ENCODE measurements at places on chromosomes 3 and 15.

DNA sequence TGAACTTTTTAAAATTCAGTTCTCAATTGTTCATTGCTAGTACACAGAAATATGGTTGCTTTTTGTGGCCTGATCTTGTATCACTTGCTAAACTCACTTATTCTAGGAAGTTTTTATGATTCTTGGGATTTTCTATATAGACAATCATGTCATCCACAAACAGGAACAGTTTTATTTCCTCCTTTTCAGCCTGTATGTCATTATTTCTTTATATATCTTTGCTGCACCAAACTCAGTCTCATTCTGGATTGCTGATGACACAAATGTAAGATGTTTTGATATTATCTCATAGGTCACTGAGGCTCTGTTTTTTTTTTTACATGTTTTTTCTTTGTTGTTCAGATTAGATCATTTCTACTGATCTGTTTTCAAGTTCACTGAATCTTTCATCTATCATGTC, 71.7 kb downstream of the TTBK2 start:
- no peak for DNase-seq

GRCh38 chr3:142337994-142338393, 109.8 kb downstream of the XRN1 start:
- no peak for DNase-seq

- DNase-seq, result no peak
Observed at GRCh38 chr3:173891272-173892100, 493.9 kb downstream of the NLGN1 start.

DNA sequence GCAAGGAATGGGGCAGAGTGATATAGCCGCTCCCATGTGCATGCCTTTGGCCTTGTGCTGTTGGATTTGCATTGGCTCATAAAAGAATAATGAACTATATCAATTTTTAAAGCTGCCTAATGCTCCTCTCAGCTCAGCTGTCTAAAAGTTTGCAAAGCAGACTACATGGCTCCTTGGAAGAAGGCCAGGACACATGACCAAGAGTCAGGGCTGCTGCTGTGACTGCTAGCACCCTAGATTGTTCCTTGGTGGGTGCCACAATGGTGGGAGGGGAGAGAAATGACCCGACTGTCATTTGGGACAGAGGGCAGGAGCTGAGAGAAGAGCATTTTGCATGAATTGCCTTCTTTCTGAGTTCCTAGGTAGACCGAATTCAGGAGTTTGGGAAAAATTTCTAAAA, 307.9 kb downstream of the PDCD6IP start:
- no peak for DNase-seq

DNA sequence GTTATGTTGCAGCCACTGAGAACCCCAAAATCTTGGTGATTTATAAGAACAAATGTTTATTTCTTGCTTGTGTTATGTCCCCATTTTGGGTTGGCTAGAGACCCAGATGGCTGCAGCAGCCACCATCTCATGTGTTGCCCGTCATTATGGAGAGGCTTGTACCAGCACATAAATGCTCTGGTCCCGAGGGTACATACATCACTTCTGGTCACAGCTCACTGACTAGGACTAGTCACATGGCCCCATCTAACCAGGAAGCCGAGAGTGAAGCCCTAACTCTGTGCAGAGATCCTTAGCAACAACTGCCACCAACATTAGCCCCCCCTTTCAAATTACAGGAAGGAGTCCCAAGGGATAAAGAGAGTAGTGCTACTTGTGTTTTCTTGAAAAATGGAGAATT, 25.5 kb upstream of the HACD2 start:
- DNase-seq, result no peak

GRCh38 chr15:36844534-36844998, 255.8 kb downstream of the MEIS2 start:
- peak; percentile 86 for DNase-seq

DNA sequence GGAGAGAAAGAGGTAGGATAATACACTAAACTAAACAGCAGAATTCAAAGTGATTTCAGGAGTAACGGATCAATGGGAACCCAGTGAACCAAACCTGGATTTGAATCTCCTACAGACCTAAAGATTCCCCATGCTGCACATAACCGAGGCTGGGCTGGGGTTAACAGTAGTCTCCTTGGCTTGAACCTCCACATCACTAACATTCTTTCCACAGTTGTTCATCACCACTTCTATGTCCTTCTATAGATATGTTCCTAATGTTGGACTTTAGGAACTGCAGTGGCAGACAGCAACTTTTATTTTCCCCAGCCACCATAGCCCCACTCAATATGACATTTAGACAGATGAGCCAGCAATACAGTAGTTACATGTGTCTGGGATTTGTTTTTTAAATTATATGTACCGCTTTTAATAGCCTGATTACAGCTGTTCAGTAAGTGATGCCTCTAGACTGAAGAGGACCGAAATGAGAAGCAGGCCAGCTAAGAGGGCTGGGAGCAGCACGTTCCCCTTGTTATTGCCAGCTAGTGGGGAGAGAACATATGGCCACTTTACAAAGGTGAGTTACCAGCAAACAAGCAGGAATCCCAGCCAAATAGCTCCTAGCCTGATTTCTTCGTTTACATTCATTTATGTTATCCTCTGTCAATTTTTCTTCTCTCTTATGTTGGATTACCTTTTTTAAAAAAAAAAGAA, 472.6 kb upstream of the CDIN1 start:
- DNase-seq, result peak; percentile 64

DNA sequence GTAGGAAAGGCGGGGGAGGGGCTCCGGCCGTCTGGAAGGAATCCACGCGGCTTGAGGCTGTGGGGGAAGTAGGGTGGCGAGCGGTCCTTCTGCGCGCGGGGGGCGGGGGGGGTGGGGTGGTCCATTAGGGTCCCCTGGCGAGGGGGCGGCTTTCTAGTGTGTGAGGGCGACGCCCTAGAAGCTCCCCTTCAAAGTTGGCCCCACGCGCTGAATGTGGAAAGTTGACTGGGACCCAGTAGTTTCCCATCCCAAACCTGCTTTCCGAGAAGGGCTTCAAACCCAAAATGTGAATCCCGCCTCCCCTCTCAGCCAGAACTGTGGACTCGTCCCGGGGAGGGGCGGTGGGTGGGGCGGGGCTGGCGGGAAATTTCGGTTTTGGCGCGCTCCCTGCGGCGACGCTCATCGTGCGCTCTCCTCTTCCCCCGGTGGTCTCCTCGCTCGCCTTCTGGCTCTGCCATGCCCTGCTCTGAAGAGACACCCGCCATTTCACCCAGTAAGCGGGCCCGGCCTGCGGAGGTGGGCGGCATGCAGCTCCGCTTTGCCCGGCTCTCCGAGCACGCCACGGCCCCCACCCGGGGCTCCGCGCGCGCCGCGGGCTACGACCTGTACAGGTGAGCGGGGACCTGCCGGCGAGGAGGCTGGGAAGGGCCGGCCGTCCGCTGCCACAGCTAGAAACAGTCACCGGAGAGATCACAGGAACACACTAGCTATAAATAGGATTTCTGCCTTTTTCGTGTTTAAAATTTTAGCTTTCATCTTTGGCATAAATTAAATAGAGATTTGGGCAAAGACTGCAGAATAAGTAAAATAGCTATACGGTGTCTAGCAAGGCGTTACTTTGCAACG, 790 bp downstream of the DUT start:
- peak; percentile 68 for DNase-seq

DNA sequence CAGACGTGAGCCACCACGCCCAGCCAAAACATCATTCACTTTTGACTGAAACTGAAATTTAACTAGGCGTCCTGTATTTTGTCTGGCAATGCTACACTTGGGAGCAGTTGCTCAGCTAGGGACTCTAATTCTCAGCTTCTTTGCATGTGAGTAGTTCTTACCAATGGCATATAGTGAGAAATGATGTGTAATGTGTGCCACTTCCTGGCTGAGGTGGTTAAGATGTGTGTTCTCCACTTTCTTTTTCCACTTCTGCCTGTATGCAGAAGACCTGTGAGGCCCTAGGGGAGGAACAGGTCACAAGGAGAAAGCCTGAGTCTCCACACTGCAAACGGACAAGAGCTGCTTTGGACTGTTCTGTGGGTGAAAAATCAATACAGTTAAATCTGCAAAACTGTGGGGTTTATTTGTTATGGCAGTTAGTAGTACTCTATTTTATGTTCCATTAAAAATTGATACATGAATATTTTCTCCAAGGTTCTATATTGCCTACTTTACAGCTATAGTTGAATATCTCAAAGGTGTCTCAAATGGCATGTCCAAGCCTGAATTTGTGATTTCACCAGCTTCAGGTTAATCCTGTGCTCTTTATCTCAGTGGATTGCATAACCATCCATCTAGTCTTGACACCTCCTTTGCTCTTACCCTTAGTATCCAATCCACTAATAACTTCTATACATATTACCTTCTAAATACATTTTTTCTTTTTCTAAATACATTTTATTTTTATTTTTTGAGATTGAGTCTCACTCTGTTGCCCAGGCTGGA, 59.3 kb downstream of the NR1D2 start:
- DNase-seq, result no peak
